Left ventricle myocardium superior (tissue), 1 donor: ENCODE measurements at places on chromosomes 16 and 17.
A peak's percentile ranks its signal among the peaks of the same experiment; 100 is the strongest.

DNA sequence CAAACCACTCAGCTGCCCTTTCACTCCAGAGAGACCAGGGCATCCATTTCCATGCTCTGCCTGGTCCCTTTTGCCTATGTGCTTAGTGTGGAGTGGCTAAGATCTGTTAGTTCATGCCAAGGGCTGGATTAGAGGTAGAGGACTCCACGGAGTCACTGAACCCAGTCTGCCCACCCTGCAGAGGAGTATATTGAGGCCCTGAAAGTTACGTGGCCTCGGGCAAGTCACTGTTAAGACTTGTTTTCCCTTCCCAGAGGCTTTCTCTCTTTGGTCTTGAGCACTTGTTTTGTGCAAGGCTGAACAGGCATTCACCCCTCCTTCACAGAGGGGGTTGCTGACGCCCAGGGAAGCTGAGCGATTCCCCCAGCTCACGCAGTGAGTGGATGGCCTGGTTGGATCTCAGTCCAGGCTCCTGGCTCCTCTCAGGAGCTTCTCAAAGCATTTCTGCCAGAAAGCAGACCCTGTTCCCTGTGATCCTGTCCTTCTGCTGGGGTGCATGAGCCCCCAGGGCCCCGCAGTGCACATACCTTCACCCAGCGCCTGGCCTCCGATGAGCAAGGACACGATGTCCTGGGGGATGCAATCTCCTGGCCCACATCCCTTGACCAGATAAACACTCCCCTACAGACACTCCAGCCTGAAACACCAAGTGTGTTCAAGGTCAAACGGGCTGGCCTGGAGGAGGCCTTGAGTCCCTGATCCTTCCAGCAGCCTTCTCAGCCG is 153.4 kb upstream of the GSE1 start:
- DNase-seq = peak; percentile 56

DNA sequence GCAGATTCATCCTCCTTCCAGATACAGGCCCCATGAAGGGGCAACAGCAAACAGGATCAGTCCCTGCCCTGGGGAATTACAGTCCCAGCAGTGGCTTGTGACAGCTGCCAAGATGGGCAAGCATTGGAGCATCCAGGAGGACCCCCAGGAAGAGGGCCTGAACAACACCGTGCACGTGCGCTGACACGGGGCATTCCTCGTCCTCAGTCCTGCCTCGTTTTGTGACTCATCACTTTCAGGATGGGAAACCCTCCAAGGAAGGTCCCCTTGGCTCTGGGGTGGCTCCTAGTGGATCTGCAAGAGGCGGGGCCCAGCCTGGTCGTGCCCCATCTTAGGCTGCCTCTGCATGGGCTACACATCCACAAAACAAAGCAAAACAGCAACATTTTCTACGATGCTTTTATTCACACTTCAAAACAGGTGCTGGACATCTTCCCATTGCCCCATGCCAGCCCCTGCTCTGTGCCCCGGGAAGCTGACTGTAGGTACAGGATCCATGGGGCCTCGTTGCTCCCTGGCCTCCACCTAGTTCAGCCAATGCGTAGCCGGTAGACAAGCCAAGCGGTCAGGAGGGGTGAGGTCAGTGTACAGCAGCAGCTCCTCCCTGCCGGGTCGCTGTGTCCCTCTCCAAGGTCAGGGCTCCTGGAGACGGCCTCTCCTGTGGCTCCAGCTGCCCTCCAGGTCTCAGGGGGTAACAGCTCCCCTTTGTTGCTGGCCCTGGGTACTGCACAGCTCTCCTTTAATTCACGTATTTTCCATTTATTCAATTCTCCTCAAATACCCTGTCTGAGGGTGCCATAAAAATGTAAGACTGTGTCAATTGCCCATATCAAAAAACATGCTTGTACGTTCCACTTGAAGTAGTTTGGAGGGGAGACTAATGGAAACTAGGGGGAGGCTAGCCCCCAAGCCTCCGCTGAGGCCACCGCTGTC is 32.2 kb downstream of the ACTG1 start:
- DNase-seq = peak; percentile 64

DNA sequence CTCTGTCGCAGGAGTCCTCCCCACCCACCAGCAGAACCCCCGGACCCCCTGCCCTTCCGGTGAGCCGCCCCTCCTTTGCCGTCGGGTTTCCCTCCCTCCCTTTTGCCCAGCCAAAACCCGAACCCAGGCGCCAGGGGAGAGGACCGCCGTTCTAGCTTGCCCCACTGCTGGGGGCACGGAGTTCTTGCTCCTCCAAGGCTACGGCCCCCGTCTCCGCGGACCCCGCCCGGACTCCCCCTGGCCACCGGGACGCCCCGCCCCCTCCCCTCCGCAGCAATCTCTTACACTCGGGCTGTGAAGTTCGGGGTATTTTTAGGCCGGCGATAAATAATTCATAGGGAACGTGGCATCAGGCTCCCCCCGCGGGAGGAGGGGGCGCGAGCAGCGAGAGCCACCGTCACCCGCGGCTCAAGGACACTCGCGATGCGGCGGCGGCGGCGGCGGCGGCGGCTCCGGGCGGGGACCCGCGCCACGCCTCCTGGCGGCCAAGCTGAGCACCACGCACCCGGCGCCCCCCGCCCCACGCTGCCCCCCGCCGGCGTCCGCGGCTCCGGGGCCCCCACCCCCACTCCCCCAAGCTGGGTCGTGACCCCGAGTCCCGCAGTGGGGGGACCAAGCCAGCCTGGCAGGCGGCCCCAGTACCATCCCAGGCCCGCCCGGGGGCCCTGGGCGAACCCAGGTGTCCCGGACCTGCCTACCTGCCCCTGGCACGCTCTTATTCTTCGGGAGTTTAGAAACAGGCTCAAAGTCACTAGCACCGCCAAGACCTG is at the start of gene GRIN2C:
TSS of gene GRIN2C (minus strand) at position 427 of the 770 bp plus-strand sequence. CDS start 4,793 bp downstream, outside the sequence.
- peak; percentile 56 for DNase-seq

DNA sequence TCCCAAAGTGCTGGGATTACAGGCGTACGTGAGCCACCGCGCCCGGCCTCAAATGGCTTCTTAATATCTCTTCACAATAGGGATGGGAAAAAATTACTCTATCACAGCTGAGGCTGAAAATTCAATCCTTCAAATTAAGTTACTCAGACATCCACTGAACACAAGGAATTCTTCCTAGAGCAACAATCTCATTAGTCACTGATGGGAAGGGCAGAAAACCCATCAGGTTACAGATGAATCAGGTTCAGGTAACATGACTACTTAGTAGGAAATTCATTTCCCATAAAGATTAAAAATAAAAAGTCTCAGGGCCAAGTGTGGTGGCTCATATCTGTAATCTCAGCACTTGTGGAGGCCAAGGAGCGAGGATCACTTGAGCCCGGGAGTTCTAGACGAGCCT is 42.5 kb upstream of the ABR start:
- no peak for DNase-seq

DNA sequence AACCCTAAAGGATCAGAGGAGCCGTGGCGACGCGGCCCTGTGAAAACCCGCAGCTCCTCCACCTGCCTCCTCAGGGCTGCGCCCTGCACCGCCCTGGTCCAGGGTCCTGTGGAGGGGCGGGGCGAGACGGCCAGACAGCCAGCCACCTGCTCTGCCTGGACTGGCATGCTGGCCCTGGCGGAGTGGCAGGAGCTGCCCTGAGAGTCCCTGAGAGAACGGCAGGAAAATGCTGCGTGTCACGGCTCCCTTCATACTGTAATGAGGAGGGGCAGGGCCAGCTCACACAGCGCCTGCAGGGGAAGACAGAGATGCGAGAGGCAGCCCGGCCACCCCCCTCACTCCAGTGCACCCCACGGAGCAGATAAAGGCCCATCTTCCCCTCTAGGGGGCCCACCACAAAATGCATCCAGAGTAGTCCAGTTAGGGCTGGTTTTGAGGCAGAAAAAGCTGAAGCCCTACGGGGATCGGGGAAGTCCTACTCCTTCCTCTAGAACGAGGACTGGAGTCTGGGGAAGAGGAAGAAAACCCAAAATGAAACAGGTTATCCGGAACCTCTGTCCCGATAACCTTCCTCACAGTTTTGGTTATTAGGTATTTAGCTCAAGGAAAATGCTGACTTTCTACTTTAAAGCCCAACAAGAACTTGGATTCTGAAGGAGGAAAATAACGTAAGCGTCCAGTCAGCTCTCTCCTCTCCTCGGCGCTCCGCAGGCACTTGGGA is 97.6 kb upstream of the DNAH17 start:
- DNase-seq = no peak

GRCh38 chr16:648071-648780 is 939 bp upstream of the WDR90 start:
- DNase-seq = no peak

- no peak for DNase-seq
Measured at GRCh38 chr16:17160920-17161431, 309.8 kb downstream of the XYLT1 start.

DNA sequence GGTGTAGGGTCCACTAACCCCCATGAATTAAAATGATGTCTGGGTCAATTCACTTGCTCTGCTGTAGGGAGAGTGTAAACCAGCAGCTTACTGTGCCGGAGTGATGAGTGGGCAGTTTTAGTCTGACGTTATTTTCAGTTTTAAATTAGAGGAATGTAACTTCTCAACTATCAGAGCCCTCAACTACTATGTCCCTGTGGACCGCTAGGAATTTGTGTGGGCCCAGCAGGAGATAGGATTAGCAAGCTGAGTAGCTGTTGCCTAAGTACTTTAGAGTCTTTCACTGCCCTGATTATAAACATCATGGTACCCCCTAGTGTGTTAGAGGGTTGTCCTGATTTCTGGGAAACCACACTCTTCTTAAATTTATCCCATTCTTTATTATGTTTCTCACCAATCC is 11.4 kb downstream of the MARVELD3 start:
- no peak for DNase-seq

DNA sequence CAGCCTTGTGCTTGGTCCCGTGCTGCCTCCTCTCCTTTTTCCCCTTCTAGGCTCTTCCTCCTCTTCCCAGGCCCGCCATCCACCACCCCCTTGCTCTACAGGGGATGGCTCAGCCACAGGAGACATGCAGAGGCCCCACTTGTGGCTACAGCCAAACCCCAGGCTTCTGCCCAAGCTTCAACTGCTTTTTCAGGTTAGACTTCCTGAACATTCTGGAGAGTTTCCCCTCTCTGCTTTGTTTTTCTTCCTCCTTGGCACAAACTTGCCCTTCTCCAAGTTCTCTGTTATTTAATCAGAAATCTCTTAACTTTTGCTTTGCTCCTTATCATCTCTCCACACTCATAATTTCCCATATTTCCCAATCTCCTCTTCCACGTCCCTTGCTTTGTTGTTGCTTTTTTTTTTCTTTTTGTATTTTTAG is 18.3 kb upstream of the HAS3 start:
- DNase-seq = no peak

GRCh38 chr16:64181271-64181925 is 940.5 kb downstream of the CDH11 start:
- no peak for DNase-seq

GRCh38 chr16:71555230-71555891 is 21.5 kb downstream of the TAT start:
- DNase-seq = no peak

GRCh38 chr17:1565877-1566276 is 3.3 kb upstream of the PITPNA start:
- no peak for DNase-seq

- no peak for DNase-seq
Measured at GRCh38 chr16:5315914-5316313, 218.3 kb upstream of the EEF2KMT start.

GRCh38 chr16:25747160-25747758 is 55.5 kb downstream of the HS3ST4 start:
- DNase-seq = no peak

- no peak for DNase-seq
Measured at GRCh38 chr17:36111068-36111490, 7.5 kb downstream of the CCL4 start.

DNA sequence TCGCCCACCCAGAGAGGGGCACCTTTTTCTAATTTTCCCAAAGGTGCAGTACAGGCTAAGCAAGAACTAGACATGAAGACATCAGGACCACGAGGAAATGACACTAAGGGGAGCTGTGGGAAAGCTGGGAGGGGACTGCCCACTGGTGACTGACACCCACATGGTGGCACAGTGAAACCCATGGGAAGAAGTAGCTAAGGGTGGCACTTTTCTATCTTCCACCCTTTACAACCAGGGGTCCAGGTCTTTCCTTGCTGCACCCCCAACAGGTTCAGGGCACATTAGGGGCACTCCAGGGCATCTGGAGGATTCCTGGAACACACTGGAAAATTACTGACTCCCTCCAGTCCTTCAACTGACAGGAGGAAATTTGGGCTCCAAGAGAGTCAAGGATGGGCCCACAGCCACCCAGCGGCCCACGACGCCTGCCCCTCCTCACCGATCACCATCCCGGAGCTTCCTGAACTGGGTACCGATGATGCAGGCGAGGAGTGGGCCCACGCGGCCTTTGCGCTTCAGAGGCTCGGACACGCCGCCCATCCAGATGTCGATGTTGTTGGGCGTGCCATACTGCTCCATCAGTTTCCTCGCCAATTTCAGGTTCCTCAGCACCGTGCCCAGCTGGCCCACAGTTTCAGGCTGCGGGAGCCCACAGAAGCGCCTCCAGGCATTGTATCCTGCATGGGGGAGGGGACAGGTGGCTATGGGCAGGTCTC is 9.4 kb downstream of the MPO start:
- DNase-seq = no peak

DNA sequence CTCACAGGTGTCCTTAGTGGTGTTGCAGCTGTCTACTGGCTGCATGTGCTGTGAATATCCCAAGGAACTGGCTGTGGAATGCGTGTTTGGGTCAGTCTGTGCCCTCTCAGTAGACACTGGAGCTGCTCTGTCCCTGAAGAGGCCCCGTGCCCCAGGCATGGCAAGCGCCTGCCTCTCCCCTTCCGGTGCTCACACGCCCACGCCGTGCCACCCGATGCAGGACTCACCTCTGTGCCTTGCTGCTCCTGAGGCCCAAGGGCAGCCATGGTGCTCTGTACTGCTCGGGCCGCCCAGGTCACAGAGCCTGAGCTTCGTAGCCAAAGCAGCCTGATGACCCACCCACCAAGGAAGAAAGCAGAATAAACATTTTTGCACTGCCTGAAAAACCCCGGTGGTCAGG is 10.0 kb downstream of the RGS11 start:
- DNase-seq = no peak

GRCh38 chr16:2447920-2448583 is 11.9 kb upstream of the TEDC2 start:
- no peak for DNase-seq
